ENCODE measurements at places on chromosomes 3 and 15. TPM values are rescaled to one million over a fixed set of nuclear protein-coding genes. Genes with fewer than 3 reads are reported as not detected.

Gene EIF4E3
- 6.7 TPM for total RNA-seq

Gene ESYT3
- total RNA-seq, result 4.1 TPM

Gene SQOR
- 50.6 TPM for total RNA-seq

Gene ALS2CL
- 8.7 TPM for total RNA-seq

Gene LTK
- total RNA-seq, result 4.3 TPM

Gene RFT1
- 10.4 TPM for total RNA-seq

Gene ALDH1A3
- total RNA-seq, result 2.2 TPM

Gene PPP2R3A
- 20.2 TPM for total RNA-seq
